ENCODE measurements at places on chromosomes 3 and 15.

DNA sequence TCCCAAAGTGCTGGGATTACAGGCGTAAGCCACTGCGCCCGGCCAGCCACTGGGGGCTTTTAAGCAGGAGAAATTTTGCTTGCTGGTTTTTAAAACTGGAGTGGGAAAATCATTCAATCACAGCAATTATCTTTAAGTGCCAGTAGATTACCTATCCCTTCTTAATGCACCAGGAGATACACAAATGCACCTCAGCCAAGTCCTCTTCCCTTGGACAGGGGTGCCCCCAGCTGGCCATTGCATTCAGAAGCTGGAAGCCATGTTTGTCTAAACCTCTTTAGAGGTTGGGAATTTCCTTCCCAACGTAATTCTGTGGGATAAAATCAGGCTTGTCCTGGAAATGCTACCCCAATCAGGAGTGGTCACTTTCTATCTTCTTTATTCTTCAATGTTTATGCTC lies 26.6 kb downstream of the MIX23 start:
- DNase-seq = no peak

DNA sequence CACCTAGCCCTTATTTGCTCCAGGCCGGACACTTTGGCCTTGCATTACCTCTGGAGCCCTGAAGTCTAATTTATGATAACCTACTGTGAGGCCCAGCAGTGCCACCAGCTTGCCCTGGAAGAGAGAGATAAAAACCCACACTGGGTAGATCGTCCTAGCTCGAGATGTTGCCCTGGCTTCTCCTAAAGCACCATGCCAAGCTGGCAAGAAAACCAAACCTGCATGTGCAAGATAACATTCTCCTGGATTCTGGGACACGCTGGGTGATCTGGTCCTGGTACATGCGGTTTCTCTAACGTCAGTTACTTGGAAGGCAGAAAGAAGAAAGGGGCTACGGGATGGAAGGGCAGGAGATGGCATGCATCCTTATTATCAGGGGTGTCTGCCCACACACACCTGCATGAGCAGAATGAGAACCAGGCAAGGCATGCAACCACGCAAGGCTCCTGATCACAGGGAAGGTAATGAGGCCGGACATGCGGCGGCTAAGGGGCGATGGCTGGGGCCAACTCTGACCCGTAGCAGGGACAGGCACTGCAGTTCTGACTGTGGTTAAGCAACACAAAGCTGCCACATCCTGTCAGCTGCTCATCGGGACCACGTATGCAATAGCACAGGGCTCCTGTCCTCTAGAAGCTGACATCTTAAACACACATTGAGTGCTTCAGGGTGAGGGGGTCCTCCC lies 73.0 kb downstream of the OXNAD1 start:
- no peak for DNase-seq

DNA sequence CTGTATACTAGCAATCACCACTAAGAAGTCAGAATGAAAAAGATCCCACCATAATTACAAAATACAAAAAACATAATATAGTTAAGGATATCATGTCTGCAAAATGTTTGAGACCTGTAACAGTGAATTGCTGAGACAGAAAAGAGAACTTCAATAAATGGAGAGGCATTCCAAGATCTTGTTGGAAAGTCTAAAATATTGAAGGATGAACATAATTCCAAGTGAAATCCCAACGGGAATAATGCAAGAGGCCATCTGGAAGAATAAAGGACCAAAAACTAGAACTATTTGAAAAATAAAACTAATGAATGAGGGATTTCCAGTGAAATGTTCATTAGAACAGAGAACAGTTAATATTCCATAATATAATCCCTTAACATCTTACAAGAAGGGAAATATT lies 110.9 kb downstream of the COL6A6 start:
- DNase-seq = no peak

- no peak for DNase-seq
Measured at GRCh38 chr3:46301122-46301835, 52.6 kb upstream of the CCR2 start.

- no peak for DNase-seq
Measured at GRCh38 chr15:99446565-99447496, 119.0 kb upstream of the MEF2A start.

DNA sequence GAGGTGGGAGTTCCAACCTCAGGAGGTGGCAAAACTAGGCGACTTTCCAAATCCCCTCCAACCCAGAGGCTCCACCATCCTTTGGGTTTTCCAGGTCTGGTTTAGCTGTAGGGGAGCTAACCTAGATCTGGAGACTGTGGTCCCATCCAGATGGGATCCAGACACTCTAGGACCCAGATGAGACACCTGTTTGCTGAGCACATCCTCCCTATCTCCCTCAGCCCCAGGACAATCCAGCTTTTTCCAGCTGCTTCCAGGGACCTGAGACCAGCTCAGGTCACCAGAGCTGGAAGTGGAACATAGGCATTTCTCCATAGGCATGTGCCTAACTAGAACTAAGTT lies 18.2 kb downstream of the CRTAP start:
- no peak for DNase-seq

DNA sequence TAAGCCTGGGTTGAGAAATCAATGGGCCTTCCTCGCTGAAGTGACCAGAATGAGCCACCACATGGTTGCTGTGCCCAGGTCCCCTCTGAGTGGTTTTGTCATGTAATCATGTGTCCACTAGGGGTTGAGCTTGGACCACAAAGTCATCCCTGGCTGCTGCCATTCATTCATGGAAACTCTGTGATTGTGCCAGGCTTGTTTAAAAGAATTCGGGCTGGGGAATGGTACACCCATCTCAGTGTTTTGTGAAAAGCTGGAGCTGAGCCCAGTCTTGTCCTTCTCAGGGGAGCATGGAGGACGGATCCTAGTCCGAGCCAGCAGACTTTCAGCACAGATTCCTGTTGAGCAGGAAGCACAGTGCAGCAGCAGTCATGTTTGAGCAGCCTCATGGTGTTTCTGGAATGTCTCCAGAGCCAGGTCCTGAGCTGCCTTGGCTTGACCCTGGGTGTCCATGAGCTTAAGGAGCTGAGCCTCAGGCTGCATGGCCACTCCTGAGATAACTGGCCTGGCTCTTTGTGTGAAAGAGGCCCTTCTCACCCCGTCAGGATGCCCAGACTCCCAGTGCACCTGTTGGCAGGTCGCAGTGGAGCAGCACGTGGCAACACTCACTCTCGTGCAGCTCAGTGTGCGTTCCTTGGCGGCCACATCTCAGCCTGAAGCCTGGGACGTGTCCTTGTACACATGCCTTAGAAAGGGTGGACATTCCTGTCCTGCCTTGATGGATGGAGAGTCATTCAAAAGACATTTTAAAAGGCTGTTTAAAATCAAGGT lies 260.3 kb upstream of the TPM1 start:
- DNase-seq = peak; percentile 82

DNA sequence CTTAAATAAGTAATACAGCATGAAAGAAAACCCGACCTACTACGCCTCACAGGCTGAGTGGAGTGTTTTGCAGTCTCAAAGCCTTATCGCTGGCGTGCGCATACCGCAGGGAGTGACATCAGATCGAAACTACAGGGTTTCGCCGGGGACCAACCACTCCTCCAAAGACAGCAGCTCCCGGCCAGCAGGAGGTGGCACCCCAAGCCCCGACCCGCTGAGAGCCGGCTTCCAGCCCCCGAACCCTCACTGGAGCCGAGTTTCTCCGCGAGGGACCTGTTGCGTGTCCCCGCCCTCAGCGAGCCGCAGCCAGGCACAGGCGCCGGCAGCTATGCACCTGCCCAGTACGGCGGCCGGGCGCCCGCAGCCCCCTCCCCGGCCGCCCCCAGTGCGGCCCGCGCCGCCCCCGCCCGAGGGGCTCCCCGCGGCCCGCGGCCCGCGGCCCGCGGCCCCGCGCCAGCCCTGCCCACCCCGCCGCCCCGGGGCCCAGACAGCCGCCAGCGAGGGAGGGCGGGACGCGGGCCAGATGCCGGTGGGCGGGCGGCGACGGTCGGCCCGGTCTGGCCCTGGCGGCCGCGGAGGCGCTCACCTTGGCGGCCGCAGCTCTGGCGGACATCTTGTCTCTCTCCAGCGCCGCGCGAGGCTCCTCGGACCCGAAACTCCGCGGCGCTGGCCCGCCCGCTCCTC lies 710 bp downstream of the TJP1 start:
- peak; percentile 56 for DNase-seq

- peak; percentile 20 for DNase-seq
Measured at GRCh38 chr3:184874709-184875644, 63.0 kb downstream of the VPS8 start.

GRCh38 chr3:31486865-31487533 lies 45.7 kb upstream of the STT3B start:
- no peak for DNase-seq

- DNase-seq = peak; percentile 59
Measured at GRCh38 chr15:77966540-77967234, 110.8 kb downstream of the TBC1D2B start.

DNA sequence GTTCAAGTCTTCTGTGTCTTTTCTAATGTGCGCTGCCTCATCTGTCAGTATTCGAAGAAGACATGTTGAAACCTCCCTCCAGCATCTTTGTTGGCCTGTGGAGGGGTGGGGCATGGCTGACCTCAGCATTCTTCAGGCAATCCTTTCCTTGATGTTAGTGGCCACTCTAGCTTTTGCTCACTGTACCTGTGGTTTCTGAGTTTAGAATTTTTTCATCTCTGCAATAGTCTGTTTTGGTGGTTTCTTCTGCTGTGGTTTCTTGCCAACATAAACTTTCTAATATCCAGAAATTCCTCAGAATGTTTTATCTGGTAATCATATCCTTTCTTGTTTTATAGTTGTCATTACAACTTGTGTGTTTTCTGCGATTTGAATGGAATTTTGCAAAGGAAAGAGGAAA lies 251.3 kb upstream of the NR2E3 start:
- no peak for DNase-seq
